Peyer's patch (tissue), 4 donors: ENCODE measurements at places on chromosomes 3 and 15. TPM values are rescaled to one million over a fixed set of nuclear protein-coding genes. Genes with fewer than 3 reads are reported as not detected.

DNA sequence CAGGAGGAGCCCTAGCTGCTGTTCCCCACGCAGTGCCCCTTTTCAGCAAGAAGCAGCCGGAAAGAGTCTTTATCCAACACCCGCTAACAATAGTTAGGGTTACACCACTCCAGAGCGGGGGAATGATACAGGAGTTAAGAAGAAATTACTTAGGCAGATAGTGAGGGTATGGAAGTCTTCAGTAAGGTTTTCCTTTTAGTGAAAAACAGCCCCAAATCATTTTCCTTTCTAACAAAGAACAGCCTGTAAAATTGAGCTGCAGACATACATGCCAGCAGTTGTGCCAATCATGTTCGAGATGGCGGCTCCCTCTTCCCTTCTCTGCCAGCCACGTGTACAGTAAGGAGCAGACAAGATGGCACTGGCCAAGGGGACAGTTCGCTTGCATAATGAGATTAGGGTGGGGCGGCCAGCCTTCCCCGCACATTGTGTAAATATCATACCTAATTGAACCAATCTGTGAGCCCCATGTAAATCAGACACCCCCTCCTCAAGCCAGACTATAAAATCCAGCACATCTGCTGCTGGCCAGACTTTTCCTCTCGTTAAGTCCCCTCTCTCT lies 18.5 kb upstream of the SENP5 start:
- no peak for DNase-seq

Gene GOLGA8Q
- total RNA-seq: 5.1 TPM

Gene ALDH1L1
- 5.1 TPM for total RNA-seq

DNA sequence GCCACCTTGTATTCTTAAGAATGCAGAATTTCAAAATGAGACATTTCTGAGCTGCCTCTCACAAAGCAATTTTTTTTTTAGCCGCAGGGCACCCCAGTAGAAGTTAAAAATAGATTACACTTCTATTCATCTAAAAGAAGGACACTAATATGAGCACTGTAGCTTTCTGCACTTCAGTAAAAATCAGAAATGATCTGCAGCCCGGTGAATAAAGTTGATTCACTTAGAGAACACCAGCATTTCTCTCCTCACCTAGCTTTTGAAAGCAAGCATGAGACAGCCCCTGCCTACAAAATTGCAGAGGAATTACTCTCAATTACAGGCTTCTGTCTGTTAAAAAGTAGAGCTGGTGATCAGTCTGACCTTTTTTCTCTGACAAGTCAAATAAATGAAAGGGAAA lies 1062.4 kb downstream of the FHIT start:
- no peak for DNase-seq

DNA sequence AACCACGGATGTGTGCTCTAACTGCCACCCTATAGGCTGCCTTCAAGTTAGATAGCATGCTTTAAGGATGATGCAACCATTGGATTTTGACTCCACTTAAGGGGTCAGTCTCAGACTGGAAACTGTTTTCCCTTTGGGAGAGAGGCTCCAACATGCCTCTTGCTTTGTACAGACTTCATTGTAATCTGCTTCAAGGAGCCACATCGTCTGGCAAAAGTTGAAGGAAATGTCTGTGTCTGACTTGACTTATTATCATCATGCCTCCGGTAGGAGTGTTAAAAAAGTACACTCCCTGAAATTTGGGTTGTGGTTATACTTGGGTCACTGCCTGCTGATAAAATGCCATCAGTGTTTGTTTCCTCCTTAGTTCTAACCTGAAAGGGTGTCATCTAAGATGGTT lies 245.4 kb upstream of the CDIN1 start:
- no peak for DNase-seq

DNA sequence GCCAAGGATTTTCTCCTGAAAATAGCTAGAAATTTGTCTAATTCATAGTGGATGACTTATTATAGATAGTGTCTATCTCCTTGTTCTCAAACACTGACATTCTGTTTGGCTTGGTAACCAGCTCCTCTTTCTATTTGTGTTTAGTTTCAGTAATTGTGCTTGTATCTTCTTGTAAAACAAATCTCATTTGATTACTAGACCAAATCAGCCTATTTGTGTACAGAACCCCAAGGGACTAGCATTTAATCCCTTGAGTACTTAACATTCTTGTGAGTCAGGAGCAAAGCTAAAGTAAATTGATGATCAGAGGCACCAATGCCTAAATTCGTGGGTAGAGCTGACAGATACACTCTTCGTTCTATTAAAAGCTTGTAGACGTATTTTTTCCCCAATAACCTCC lies 306.5 kb upstream of the SLITRK3 start:
- no peak for DNase-seq

Gene GOLGA6D
- not detected for total RNA-seq

DNA sequence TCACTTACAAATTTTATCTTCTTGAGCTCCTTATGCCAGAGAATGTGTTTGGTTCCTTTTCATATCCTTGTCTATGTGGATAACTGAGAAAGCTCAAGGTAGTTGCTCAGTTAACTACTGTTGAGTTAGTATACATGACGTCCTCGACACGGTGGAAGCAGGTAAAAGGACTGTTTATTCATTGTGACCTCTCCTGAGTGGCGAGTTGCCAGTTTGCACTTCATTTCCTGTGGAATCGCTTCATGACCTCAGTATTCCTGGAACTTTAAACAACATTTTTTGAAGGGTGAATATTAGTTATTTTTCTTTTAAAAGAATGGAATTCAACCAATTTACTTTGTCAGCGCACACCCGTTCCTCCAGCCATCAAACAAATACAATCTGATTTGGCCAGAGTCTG lies 1.2 kb upstream of the TPRG1 start:
- DNase-seq: no peak

GRCh38 chr3:150145659-150146058 lies 175.0 kb upstream of the PFN2 start:
- no peak for DNase-seq

Gene SKOR1
- 5.0 TPM for total RNA-seq

- no peak for DNase-seq
Measured at GRCh38 chr15:80371924-80372323, 32.3 kb upstream of the ARNT2 start.

Gene PSMA4
- 124 TPM for total RNA-seq

Gene PEX5L
- total RNA-seq: not detected

- DNase-seq: no peak
Measured at GRCh38 chr3:5274091-5274490, 86.6 kb downstream of the EDEM1 start.

- no peak for DNase-seq
Measured at GRCh38 chr3:145639003-145639606, 521.9 kb downstream of the PLOD2 start.

Gene HYAL1
- total RNA-seq: 4.3 TPM

DNA sequence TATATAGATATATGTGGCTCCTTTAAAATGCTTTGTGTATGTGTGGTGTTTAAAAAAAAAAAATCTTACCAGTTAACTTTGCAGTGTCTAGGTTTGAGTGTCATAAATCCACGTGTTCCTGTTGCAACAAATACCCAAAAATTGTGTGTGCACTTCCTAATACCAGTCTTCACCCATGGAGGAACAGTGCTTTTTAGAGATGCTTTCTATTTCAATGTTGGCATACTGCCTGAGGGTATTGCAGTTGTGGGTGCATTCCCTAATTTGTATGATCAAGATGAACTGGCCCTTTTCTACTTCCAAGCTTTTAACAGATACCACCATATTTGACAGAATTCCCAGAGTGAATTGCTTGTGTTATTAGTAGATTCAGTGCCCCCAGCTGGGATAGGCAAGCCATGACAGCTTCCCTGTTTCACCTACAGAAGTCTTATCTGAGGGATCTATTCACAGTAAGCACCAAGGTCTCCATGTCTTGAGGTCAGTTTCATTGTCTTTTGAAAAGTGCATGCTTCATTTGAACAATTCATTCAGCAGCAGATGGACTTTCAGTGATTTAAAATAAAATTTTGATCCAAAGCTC lies 68.9 kb upstream of the GOLGA6B start:
- DNase-seq: no peak
